ENCODE measurements at places on chromosomes 7 and 10. TPM values are rescaled to one million over a fixed set of nuclear protein-coding genes. Genes with fewer than 3 reads are reported as not detected.

The CTBP2 gene
- polyA plus RNA-seq: 0.42 TPM

The CHRM2 gene
- not detected for polyA plus RNA-seq

The MSMB gene
- not detected for polyA plus RNA-seq

The MYO3A gene
- not detected for polyA plus RNA-seq

- DNase-seq: no peak
These were observed 11.9 kb upstream of the LMOD2 start for GRCh38 chr7:123643495-123644441.

- DNase-seq: no peak
These were observed 1.2 kb upstream of the NAMPT start for GRCh38 chr7:106285855-106286492.

DNA sequence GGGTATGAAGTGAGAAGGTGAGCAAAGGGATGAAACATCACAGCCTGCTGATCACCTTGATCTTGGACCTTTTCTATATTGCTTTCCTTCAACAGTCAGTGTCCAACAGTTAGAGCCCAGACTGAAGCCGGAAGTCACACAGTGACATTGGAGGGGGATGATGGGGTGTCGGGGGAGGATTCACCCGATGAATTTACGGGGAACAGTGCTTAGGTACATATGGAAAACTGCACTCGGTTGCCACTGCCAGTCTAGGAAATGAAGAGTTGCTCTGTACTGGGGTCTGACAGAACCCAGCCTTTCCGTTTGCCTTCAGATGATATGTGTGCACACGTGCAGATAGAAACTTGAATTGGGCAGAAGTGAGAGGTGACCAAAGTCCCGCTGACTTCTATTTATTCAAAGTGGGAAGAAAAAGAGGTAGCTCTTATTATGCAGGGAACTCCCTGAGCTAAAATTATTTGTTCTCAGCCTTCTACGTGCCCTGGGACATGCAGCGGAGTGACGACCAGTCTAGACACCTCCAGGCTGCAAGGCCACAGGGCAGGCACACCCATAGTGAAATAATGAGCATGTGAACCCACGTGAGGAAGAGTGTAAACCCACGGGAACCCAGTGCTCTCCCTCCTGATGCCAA is 107.2 kb upstream of the INHBA start:
- no peak for DNase-seq

DNA sequence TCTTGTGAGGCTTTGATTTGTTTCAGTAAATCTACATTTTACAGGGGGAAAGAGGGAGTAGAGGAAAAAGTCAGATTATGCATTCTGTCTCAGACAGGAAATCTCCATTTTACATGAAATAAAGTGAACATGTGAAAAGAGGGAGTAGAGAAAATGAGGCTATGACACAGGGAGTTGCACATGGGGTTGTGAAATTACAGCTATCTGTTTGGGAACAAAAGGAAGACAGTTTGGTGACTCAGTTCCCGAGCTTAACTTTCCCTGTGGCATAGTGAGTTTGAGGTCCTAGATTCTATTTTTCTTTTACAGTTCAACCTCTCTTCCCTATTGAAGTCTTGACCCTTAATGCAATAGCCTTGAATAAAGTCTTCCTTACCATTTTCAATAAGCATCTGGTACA is 63.2 kb upstream of the AGR3 start:
- DNase-seq: no peak

GRCh38 chr7:93620057-93620456 is 45.5 kb upstream of the CALCR start:
- no peak for DNase-seq

All from naive thymus-derived CD8-positive, alpha-beta T cell (primary cell).